ENCODE measurements at places on chromosomes 4 and X.

- DNase-seq, result peak; percentile 46
These were observed at the start of gene APEX2 for GRCh38 chrX:54999717-55000598. TSS of gene APEX2 (plus strand) at chrX:55000363. CDS start at chrX:55000423, 60 bp downstream.

GRCh38 chr4:153260553-153261300 lies 56.5 kb downstream of the TRIM2 start:
- no peak for DNase-seq

DNA sequence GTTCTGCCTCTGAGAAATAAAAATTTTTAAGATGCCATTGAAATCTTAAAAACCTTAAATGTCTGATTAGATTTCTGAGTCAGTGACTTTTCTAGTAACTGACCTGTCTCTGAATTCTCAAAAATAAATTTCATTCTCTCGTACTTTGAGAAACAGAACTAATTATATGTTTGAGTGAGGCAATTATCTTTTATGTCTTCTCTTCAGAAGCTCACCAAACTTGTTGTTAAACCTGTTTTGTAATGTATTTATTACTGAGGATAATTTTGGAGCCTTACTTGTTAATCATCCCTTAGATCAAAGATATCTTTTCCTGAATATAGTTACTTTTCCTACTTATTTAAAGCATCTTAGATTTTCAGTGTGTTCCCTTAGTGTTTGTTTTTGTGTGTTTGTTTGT lies 64.5 kb upstream of the MMAA start:
- no peak for DNase-seq

- no peak for DNase-seq
These were observed 105.5 kb downstream of the MID1 start for GRCh38 chrX:10514891-10515290.

DNA sequence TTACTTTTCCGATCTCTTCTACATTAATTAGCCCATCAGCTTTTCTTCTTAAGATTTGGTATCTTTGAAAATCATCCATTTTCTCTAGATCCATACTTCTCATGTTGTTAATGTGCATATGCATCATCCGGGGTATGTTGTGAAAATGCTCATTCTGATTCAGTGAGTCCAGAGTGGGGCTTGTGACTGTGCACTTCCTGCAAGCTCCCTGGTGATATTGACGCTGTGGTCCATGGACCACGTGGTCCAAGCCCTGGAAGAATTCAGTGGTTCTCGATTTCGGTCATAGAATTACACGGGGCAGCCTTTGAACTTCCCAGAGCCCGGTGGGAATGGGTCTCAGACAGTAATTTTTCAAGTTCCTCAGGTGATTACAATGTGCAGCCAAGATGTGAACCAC lies 69.8 kb downstream of the ZFX start:
- no peak for DNase-seq

GRCh38 chrX:132400706-132401105 lies 88.1 kb downstream of the MBNL3 start:
- no peak for DNase-seq

GRCh38 chr4:150950657-150951288 lies 64.3 kb downstream of the LRBA start:
- DNase-seq, result no peak
